ENCODE measurements at places on chromosomes 12 and 14.

DNA sequence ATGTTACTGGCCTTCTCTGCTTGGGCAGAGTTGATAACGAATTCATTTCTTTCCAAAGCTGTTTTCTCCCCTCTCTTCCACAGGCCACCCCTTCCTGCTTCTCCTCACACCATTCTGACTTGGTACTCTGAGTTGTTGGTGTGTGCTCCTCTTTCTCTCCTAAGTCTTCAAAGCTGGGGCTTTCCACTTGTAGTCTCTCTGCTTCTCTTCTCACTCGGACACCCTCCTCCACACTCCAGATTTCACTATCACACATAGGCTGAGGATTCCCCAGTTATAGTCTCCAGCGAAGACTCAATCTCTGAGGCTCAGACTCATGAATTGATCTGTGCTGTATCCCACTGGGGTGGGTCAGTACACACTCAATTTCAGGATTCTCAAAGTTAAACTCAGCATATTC is 201.0 kb downstream of the SSPN start:
- DNase-seq, result no peak

GRCh38 chr12:101997102-101997501 is 64.7 kb downstream of the WASHC3 start:
- DNase-seq, result no peak

- DNase-seq, result no peak
Measured at GRCh38 chr14:23101213-23101970, 3.4 kb downstream of the CIROP start.

- DNase-seq, result no peak
Measured at GRCh38 chr14:74641601-74642391, 29.8 kb upstream of the LTBP2 start.

DNA sequence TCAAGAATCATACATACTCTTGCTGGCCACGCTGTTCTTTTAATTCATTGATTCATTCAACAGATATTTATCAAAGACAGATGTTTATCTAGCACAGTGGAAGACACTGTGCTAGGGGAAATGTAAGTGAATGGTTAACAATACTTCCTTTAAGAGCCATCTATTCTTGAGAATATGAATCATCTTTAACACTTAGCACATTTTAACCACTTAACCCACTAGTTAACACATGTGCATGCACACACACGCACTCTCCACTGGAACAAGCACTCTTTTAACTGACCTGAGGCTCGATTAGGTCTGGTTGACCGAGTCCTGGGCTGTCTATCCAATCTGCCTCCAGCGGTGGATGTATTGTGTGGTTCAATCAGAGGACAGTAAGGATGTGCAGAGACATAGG is 34.6 kb downstream of the LMNTD1 start:
- peak; percentile 24 for DNase-seq

DNA sequence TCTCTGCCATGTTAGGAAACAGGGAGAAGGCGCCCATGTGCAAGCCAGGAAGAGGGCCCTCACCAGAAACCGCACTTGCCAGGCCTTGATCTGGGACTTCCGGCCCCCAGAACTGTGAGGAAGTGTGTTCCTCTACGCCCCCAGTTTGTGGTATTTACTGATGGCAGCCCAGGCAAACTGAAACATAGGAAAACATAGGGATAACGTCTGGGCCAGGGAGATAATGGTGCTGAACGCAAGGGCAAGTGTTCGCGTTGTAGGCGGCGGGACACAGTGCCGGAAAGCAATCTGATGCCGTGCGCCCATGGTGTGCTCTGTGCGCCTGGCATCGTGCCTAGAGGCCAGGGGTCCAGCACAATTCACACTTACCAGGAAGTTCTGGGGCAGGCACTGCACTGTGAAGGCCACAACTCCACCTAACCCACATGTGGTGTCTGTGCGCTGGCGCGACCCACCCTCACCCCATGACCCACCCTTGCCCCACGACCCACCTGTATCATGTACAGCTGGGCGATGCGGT is 53.6 kb downstream of the ARL6IP4 start:
- peak; percentile 25 for DNase-seq
